ENCODE measurements at places on chromosomes 6 and 20.

DNA sequence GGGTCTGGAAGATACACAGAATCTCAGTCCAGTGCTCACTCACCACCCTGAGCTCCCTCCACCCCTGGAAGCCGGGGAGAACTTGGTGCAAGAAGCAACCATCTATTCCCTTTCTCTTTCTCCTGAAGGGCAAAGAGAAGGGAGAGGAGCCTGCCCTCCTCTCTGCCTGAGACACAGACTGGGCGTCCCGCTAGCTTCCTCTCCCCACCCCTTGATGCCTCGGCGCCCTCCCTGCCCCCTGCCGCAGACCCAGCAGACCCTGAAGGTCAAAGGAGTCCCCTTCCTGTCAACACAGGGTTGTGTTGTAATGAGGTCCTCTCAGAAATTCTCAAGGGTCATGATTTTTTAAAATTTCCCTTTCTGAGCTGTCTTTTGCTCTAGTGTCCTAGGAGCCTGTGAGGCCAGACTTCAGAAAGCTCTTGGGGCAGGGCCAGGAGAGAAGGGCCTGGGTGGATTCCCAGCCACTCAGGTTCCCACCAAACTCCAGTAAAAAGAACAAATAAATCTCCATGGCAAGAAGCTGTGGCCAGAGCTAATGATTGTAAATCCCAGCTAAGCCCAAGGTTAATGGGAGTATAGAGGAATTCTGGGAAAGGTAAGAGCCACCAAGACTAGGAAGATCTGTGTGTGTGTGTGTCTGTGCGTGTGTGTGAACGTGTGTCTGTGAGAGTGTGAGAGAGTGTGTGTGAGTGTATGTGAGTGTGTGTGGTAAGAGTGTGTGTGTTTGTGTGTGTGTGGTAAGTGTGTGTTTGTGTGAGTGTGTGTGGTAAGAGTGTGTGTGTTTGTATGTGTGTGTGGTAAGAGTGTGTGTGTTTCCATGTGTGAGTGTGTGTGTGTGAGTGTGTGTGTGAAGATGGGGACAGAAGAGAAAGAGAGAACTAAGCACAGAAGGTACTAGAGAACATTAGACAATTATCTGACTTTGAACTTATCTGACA, 1.1 kb upstream of the JPH2 start:
- no peak for DNase-seq

GRCh38 chr6:593139-593906, 63.6 kb downstream of the HUS1B start:
- peak; percentile 28 for DNase-seq

DNA sequence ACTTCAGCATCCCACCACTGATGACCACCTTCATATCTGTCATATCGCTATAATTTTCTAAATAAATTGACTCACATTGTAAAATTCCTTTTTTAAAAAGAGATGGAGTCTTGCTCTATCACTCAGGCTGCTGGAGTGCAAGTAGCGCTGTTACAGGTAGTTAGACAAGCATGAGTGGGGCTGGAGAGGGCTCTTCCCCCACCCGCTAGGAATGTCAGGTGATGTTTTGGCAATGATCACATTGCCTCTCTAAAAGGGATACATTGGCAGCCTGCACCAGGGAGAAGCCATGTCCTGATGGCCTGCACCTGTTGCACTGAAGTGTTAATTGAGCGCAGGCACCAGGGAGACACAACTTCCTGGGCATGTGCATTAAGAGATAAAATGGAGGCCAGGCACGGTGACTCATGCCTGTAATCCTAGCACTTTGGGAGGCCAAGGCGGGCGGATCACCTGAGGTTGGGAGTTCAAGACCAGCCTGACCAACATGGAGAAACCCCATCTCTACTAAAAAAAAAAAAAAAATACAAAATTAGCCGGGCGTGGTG, 16.9 kb upstream of the SLC22A16 start:
- DNase-seq, result no peak

GRCh38 chr6:12350644-12351170, 60.5 kb downstream of the EDN1 start:
- DNase-seq, result no peak

DNA sequence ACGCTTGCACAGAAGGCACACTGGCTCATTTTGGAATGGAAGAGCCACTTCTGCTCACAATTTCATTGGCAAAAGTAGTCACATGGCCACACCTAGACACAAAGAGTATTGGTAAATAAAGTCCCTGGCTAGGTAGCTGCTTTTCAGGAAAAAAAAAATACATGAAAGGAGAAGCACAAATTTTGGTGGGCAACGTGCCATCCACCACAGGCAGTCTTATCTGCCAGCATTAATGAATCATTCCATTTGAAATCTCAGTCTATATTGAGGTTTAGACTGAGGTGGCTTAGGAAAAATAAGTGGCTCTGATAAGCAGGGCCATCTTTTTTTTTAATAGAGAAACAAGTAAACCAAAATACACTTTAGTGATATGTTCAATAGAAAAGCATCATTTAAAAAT, 44.3 kb downstream of the ADGRB3 start:
- no peak for DNase-seq

- DNase-seq, result no peak
Observed at GRCh38 chr6:1123386-1124375, 188.2 kb upstream of the FOXQ1 start.

- no peak for DNase-seq
Observed at GRCh38 chr6:37100745-37101144, 69.2 kb upstream of the PIM1 start.
